ENCODE measurements at places on chromosomes 2 and 18. TPM values are rescaled to one million over a fixed set of nuclear protein-coding genes. Genes with fewer than 3 reads are reported as not detected.
A peak's percentile ranks its signal among the peaks of the same experiment; 100 is the strongest.

GRCh38 chr2:174171686-174172445 lies 76.5 kb downstream of the OLA1 start:
- no peak overlapping the region for H3K4me3 ChIP-seq
- no peaks in the 10 kb centered on the region for H3K4me1 ChIP-seq
- no peaks in the 10 kb centered on the region for H3K27me3 ChIP-seq
- H3K36me3 ChIP-seq = peaks cover 4% of the 10 kb centered on the region

The KATNAL2 gene
- total RNA-seq = 2.3 TPM

GRCh38 chr2:43039376-43040080 lies 186.9 kb downstream of the ZFP36L2 start:
- DNase-seq = no peak
- peaks cover 42% of the 10 kb centered on the region for H3K4me1 ChIP-seq
- no peak overlapping the region for H3K4me3 ChIP-seq
- no peaks in the 10 kb centered on the region for H3K27me3 ChIP-seq

The AQP12A gene
- not detected for total RNA-seq

The FBXO15 gene
- total RNA-seq = 0.80 TPM

- no peak for DNase-seq
- H3K27me3 ChIP-seq = no peaks in the 10 kb centered on the region
- no peaks in the 10 kb centered on the region for H3K36me3 ChIP-seq
- no peaks in the 10 kb centered on the region for H3K4me1 ChIP-seq
- H3K27ac ChIP-seq = no peak overlapping the region
Measured at GRCh38 chr2:105969552-105969951, 224.5 kb downstream of the UXS1 start.

The PLB1 gene
- total RNA-seq = 3.9 TPM

DNA sequence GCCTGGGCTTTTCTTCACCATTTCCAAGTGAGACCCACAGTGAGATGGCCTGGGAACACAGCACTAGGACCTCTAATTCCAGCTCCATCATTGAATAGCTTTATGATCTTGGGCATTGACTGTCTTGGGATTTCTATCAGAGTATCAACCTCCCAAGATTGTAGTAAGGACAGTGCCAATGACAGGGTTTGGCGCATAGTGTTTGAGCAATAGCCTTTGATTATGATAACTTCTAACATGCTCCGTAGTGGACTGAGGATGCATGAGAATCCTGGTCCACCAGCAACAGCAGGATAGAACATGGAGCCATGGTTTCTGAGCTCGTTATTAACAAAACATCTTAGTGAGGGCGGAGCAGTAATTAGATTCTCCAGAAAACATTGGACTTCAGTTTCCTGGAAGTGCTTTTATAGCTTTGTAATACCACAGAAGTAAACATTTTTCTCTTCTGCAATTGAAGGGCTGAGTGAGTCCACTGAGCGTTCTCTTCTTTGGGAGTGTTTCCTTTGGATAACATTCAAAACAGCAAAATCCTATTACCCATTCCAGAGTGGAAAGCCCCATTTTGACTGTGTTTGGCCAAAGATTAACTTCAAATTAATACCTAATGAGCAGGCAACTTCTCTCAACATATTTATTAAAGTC lies 63.7 kb downstream of the IL1R2 start:
- H3K36me3 ChIP-seq = no peaks in the 10 kb centered on the region
- peak overlapping the region; percentile 73 for H3K27ac ChIP-seq
